A549 treated with dexamethasone at 1 μM for 4 hours (cell line): ENCODE measurements at places on chromosomes 7 and 10. TPM values are rescaled to one million over a fixed set of nuclear protein-coding genes. Genes with fewer than 3 reads are reported as not detected.

ZPBP gene
- total RNA-seq = not detected in 5 replicates

IRF5 gene
- total RNA-seq = 11.9 to 16.6 TPM (median 15.9 TPM) in 5 replicates

TSPAN33 gene
- total RNA-seq = 4.6 to 6.9 TPM (median 6.2 TPM) in 5 replicates

AKR1D1 gene
- 0.04 to 0.08 TPM (median 0.06 TPM) in 3 of 5 replicates, not detected in the others for total RNA-seq

NPFFR1 gene
- 0.01 to 0.02 TPM (median 0.01 TPM) in 4 of 5 replicates, not detected in the other for total RNA-seq

PROSER2 gene
- 30.6 to 35.9 TPM (median 33.1 TPM) in 5 replicates for total RNA-seq

MIOS gene
- 17.2 to 22.1 TPM (median 21.1 TPM) in 5 replicates for total RNA-seq
